Muscle of leg (tissue), 16 donors: ENCODE measurements at places on chromosomes 7 and 10. TPM values are rescaled to one million over a fixed set of nuclear protein-coding genes. Genes with fewer than 3 reads are reported as not detected.

The CRYGN gene
- 0.09 TPM for total RNA-seq

DNA sequence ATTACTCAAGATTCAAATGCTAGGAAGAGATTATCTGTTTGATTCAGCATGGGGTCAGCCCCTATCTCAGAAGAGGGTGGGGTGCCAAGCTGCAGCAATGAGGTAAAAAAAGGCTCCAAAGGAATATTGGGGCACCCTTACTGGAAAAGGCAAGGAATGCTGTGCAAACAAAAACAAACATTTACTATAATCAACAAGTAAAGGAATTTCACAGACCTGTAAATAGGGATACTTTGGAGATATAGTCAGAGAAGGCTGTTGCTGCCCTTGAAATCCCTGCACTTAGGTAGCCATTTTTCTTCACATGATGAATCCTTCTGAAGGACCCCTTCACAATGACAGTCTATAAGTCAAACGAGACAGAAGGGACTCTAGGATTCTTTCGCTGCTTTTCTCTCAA lies 10.6 kb upstream of the ADD3 start:
- no peak overlapping the region for H3K27ac ChIP-seq
- no peak overlapping the region for H3K4me3 ChIP-seq
- DNase-seq, result no peak
- H3K36me3 ChIP-seq, result no peaks in the 10 kb centered on the region
- no peaks in the 10 kb centered on the region for H3K27me3 ChIP-seq
- no peaks in the 10 kb centered on the region for H3K4me1 ChIP-seq

DNA sequence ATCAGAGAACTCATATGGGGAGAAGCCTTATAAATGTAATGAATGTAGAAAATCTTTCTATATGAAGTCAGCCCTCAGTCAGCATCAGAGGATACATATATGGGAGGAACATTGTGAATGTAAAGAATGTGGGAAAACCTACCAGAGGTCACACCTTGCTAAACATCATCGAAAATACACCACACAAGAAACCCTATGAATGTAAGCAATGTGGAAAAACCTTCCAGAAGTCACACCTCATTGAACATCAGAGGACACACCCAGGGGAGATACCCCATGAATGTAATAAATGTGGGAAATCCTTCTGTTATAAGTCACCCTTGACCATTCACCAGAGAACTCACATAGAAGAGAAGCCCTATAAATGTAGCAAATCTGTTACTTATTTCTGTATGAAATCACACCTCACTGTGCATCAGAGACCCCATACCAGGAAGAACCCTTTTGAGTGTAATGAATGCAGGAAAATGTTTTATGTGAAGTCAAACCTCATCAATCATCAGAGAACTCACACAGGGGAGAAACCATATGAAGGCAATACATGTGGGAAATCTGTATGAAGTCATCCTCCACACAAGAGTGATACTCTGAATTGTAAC lies 30.8 kb downstream of the ZNF12 start:
- no peaks in the 10 kb centered on the region for H3K27me3 ChIP-seq
- H3K4me3 ChIP-seq, result no peak overlapping the region
- H3K27ac ChIP-seq, result no peak overlapping the region
- no peak for DNase-seq
- H3K36me3 ChIP-seq, result no peaks in the 10 kb centered on the region

DNA sequence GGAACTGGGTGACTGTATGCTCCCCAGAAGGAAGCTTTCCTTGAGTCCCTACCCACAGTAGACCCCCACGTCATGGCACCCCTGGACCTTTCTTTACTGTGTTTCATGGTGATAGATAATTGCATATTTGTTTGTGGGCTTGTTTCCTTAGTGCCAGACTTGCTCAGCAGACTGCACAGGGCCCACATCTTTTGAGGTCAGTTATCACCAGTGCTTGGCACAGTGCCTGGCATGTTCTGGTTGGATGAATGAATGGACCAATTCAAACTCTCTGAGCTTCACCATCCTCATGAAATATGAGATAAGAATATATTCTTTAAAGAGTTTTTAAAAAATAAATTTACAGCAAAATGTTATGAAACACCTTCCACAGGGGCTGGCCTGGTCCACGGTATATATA lies 78.4 kb upstream of the EMX2 start:
- DNase-seq, result no peak
- H3K4me1 ChIP-seq, result peaks cover 12% of the 10 kb centered on the region
- H3K4me3 ChIP-seq, result no peak overlapping the region
- no peaks in the 10 kb centered on the region for H3K36me3 ChIP-seq

DNA sequence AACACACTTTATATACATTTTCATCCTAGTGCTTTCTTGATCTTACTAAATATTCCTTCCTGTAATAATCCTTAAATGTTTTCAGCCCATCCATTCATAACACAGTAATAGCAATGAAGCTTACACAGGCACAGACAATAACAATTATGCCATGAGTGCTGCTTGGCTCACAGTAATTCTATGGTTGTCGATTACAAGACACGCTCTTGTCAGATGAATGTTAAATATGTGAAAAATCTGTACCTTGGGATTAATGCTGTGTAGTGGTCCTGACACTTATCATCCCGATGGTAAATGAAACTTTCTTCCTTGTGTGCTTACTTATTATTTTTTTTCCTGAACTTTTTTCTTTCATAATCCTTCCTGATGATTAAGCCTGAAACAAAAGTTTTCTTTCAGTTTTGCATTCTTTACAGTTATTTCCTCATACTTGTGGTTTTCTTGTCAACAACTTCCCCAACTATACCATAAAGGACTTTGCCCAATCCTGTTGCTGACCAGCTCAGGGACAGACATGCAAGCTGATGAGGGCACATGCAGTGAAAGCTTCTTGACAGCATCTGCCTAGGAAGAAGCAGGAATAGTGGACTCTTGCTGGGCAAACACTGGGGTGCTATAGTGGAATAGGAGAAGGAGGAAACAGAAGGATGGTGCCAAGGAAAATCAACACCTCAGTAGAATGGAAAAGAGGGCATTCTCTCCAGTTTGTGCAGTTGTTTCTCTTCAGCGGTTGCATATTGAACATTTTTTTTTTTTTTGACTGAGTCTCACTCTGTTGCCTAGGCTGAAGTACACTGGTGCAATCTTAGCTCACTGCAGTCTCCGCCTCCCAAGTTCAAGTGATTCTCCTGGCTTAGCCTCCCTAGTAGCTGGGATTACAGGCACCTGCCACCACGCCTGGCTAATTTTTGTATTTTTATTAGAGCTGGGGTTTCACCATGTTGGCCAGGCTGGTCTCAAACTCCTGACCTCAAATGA lies 6.7 kb upstream of the MGAM2 start:
- H3K4me3 ChIP-seq, result no peak overlapping the region
- H3K27ac ChIP-seq, result no peak overlapping the region
- no peaks in the 10 kb centered on the region for H3K4me1 ChIP-seq
- no peaks in the 10 kb centered on the region for H3K36me3 ChIP-seq
